ENCODE measurements at places on chromosomes 11 and 22.

DNA sequence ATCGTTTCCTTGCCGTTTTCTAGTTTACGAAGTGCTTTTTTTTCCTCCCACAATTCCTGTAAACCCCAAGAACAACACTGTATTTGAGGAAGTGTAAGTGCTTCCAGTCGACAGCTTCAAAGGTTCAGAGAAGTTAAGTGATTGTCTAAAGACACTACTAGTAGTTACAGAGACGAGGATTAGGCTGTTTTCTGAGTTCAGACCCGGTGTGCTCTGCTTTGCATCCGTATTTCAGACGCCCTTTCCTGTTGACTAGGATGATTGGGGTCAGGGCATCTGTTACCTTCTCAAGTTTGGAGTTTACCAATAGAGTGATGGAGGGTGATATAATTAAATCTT lies 430 bp downstream of the CLP1 start:
- no peak for DNase-seq

DNA sequence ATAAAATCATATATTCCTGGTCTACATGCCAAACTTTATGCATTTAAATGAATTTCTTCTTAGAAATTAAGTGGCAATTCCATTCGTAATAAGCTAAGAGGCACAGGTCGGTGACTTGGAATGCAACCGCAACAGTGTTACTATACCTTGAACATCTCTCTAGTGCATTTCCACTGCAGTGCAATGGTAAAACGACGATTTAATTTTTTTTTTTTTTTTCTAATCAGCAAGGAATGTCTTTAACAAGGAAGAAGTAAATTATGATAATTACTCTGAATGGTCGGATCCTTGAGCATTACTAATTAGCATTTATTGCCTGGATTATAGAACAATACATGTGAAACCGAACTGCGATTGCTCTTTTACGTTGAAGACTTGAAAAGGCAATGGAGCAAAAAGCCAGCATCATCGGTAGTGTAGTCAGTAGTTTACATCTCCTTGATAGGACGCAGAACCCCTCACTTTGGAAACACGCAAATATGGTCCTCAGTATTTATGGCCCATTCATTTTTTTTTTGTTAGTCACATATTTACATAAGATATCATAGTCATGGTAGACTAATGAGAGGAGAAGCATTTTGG lies 20.2 kb downstream of the BLID start:
- no peak for DNase-seq

- no peak for DNase-seq
Measured at GRCh38 chr22:23058481-23059283, 11.6 kb upstream of the GNAZ start.

DNA sequence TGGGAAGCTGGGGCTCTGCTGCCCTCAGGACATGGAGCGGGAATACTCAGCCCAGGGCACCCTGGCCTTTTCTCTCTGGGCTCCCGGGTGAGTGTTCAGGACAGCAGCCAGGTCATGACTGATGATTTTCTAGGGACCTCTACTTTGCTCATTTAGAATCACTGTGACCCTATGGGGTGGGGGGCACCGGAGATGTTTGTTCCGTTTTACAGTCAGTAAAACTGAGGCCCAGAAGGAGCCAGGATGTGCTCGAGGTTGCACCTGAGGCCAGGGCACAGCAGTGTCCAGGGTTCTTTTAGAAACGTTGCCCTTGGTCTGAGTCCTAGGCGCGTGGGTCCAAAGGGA lies 48.1 kb downstream of the SMIM38 start:
- DNase-seq: no peak

DNA sequence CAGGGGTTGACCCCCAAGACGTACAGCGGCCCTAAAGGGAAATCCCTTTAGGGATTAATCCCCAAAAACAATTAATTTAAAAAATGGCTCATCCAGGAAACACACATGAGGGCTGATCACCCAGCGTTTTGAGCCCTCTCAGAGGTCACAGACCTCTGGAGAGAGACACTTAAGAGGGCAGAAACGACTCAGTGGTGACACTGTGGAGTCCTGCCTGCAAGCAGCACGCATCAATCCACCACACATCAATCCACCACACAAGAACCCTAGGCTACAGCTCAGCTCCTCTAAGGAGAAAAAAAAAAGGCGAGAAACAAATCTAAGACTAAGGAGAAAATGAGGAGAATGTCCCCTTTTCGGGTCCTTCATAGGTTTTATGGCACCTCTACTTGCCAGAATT lies 12.5 kb upstream of the SELENOH start:
- DNase-seq: no peak

- DNase-seq: no peak
Measured at GRCh38 chr11:73585834-73586575, 11.9 kb downstream of the FAM168A start.

DNA sequence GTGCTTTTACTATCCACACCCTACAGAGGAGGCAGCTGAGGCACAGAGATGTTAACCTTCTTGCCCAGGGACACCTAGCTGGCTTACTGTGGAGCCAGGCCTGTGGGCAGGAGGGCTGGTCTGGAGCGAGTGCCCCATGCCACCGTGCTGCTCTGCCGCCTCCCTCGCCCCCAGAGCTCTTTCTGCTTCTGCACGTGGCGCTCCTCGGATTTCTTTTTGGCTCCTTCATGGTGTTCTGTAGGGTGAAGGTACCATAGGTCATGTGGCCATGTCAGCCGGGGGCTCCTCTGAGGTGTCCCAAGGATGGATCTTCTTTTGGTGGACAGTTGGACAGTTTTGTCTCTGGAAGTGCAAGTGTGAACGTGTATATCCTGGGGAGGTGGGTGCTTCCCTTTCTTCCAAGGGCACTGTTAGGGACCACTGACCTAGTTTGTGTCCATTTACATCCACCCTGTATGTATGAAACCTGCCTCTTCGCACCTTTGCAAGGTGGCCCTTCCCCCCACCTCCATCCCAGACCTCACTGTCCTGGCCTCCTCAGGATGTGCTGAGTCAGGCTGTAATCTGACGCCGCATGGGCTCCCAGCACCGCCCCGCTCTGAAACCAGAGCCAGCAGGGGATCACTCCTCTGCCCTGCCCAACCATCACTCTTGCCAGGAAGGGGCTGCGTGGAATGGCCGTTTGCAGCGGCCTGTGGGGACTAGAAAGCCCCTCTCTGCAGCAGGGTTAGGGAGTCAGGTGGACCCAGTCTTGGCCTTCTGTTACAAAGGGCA lies 31.7 kb downstream of the POLR3H start:
- no peak for DNase-seq

GRCh38 chr11:111119751-111120150 lies 125.8 kb upstream of the POU2AF2 start:
- DNase-seq: no peak

DNA sequence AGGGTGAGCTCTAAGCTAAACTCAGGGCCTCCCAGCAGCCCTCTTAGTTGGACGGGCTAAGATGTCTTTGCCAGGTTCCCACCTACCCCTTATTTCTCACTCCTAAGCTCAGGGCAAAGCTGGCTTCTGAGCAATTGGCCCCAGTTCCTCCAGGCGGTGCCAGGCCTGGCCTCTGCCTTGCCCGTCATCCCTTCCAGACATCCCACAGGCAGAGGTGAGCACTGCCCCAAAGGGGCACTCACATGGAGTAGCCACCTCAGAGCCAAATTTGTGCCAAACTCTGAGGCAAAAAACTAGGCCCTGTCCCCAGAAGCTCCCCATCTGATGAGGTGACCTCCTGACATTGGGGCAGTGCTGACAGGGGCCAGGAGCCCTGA lies 9.7 kb downstream of the RHOD start:
- DNase-seq: no peak

DNA sequence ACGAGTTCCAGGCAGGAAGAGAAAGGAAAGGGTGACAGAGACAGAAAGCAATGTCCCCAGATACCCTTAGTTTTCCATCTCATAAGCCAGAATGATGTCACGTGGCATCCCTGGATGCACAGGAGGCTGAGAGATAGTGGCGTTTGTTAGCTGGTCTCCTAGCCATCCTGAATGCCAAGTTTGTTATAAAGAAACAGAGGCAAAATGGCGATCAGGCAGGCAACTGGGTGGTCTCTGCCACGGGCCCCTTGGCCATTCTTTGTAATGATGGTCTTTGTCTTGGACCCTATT lies 5.3 kb downstream of the SMIM38 start:
- no peak for DNase-seq

- DNase-seq: no peak
Measured at GRCh38 chr22:49016909-49017481, 810.7 kb downstream of the BRD1 start.

DNA sequence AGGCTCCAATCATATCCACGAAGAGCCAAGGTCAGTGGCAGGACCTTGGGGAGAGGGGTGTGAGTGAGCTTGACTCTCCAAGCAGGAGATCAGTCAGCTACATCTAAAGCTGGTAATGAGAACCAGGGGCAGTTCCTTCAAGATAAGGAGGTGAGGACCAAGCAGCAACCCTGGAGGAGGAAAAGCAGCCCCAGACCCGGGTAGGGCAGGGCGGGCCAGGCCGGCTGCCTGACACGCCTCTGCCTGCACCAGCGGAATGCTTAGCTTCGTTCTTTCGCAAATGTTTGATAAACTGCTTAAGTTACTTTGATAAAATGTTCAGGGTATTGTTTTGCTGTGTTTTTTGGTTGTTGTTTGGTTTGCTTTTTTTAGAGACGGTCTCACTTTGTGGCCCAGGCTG lies 18.7 kb upstream of the FADD start:
- DNase-seq: no peak

GRCh38 chr22:45838305-45838887 lies 138.6 kb downstream of the WNT7B start:
- DNase-seq: no peak

GRCh38 chr11:76185931-76186401 lies 20.3 kb downstream of the WNT11 start:
- DNase-seq: no peak

DNA sequence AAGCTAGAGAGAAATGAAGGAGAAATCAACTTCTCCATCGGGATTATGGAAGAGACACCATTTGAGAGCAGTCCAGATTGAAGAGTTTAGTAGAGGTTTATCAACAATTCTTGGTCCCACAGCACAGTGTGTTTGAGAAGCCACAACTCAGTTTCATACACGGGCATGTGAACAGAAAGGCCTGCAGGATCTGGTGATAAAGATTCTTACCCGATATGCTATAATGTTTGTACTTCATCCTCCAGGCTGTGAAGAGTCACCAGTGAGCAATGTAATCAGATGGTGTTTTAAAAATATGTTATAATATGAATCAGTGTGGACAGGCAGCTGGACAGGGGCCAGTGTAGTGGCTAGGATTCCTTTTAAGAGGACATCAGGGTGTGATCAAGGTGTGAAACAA lies 29.7 kb upstream of the VWA5A start:
- DNase-seq: no peak

- DNase-seq: no peak
Measured at GRCh38 chr11:75565916-75566762, 4.1 kb downstream of the SERPINH1 start.

- DNase-seq: no peak
Measured at GRCh38 chr11:45766469-45766868, 38.5 kb upstream of the SLC35C1 start.

GRCh38 chr11:129655247-129655832 lies 160.3 kb upstream of the TMEM45B start:
- no peak for DNase-seq

DNA sequence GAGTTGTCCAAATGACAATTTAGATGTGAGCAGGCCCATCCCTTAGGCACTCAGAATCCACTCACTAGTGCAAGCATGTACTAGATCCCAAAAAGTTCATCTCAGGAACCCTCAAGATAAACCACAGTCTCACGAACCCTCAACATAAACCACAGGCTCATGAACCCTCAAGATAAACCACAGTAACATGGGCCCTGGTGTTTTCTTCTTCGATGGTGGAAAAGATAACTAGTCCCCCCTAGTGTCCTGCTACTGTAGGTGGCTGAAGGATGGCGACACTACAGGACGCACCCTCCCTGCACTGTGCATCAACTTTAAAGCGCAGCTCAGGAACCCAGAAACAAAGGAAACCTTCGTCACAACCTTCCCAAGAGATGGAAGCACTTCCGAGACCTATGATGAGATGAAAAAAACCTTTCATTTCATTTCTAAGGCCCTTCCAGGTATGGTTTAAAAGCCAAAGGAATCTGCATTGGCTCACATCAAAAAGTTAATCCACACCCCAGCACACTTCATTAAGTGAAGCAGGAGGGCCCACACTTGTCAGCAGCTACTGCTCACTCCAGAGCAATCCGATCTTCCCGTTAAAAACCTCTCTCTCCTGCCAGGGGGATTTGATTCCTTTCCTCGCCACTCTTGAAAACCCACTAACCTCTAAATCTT lies 2.4 kb downstream of the LARGE1 start:
- no peak for DNase-seq

- no peak for DNase-seq
Measured at GRCh38 chr11:127738771-127739286, 738.3 kb upstream of the KIRREL3 start.

DNA sequence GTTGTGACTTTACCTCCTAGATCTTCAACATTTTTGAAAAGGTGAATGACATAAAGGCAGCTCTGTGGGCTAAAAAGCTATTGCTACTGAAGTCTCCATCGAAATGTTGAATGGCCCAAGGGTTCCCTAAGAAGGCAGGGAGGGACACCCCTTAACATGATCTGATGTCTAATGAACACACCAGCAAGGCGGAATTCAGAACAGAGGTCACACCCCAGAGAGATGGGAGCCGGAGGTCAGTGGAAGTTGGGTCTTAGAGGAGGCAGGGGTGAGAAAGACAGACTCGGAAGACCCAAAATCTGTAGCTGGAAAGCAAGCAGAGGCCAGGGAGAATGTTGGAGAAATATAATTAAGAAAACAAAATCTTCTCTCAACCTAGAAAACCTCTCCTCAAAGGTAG lies 79.0 kb downstream of the TRIM29 start:
- no peak for DNase-seq

DNA sequence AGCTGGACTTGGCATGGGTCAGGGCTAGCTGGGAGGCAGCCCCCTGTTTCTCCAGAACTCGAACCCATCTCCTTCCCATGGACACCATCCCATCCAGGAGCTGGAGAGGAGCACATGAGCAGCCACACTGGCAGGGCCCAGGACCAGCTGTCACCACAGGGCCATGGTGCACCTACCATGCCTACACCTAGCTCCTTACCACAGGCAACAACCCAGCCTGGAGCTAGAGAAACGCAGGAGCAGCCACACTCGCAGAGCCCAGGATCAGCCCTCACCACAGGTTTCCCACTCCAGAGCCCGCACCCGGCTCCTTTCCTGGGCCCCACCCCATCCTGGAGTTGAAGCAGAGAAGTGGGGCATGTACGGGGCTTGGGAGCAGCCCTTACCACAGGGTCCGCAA lies 50.2 kb downstream of the GAB4 start:
- no peak for DNase-seq

DNA sequence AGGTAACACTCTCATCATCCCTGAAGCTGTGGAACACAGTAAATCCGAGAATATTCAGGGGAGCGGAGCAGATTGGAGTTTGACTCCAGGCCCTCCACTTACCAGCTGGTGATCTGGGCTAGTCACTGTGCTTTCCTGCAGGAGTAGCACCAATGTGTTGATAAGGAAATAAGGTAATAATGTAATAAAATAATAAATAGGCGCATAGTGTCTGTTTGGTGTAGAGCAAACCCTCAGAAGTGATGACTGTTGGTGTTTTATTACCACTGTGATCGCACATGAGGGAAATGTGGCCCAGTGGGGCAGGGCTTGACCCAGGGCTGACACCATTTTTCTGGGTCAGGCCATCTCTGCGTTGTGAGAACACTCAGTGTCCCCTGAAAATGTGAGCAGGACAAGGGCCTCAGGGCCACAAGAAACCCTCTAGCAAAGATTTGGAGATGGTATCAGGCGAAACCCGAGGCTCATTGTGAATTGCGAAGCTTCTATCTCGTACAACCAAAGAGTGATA lies 563.9 kb upstream of the B3GAT1 start:
- no peak for DNase-seq

Measured in activated CD4-positive, alpha-beta T cell treated with anti-CD3 and anti-CD28 coated beads for 36 hours (primary cell).